Vagina (tissue), 2 donors: ENCODE measurements at places on chromosomes 16 and 17.

- H3K4me1 ChIP-seq: peaks cover 16% of the 10 kb centered on the region
- H3K27ac ChIP-seq: peak overlapping the region; percentile 88
- no peaks in the 10 kb centered on the region for H3K36me3 ChIP-seq
- no peaks in the 10 kb centered on the region for H3K27me3 ChIP-seq
- no peak overlapping the region for H3K4me3 ChIP-seq
- no peak for DNase-seq
These were observed 33.9 kb upstream of the CDRT4 start for GRCh38 chr17:15501282-15501681.

DNA sequence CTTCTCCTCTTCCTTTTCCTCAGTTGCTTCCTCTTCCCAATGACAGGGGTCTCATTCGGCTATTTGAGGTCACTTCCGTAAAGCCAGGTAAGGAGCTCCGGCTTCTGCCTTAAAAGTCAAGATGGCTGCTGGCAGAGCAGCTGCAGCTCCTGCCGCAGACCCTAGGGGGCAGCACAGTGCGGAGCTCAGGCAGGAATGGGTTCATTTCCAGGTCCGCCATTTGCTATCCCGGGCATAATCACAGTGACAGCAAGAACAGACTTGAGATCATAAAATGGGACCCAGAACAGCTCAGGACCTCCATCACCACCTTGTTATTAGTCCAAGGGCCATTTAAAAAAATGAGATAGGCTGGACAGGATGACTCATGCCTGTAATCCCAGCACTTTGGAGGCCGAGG lies 199.5 kb downstream of the ZNF18 start:
- H3K4me1 ChIP-seq: no peaks in the 10 kb centered on the region
- H3K36me3 ChIP-seq: no peaks in the 10 kb centered on the region
- no peak overlapping the region for H3K27ac ChIP-seq
- DNase-seq: no peak
- no peaks in the 10 kb centered on the region for H3K27me3 ChIP-seq

DNA sequence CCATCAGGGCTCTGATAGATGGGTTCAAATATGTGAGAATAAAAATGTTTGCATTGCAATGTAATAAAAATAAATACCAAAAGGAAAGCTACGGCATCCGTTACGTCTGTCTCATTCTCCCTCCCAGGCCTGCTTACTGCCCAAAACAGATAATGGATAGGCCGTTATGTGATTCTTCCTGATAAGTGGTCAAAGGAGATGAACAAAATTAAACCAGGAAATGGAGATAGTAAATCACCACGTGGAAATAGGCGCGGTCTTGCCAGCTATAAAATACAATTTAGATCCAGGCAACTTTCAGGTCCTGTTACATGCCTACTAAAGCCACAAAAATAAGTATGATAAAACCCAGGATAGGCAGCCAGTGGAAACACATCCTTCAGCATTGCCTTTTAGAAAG lies 49.5 kb upstream of the CCL1 start:
- H3K4me1 ChIP-seq: no peaks in the 10 kb centered on the region
- H3K36me3 ChIP-seq: no peaks in the 10 kb centered on the region
- H3K27me3 ChIP-seq: no peaks in the 10 kb centered on the region

DNA sequence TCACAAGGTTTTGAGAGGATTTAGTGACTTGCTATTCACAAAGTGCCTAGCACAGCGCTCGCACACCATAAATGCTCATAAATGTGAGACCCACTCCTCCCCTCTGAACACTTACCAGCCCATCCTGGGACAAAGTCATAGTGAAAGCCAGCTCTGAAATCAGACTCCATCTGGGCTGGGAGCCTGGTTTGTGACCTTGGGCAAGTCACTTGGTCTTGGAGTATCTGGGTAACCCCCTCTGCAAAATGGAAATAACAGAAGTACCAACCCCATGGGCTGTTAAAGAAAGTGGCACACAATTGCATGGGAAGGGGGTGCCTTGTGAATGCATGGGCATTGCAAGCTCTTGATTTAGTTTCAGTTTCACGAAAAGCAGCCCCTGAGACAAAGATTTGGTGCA lies 104.7 kb upstream of the CDH5 start:
- H3K4me1 ChIP-seq: peaks cover 36% of the 10 kb centered on the region
- peak; percentile 43 for DNase-seq
- H3K27ac ChIP-seq: no peak overlapping the region
- no peaks in the 10 kb centered on the region for H3K27me3 ChIP-seq
- H3K36me3 ChIP-seq: no peaks in the 10 kb centered on the region
- H3K4me3 ChIP-seq: no peak overlapping the region

DNA sequence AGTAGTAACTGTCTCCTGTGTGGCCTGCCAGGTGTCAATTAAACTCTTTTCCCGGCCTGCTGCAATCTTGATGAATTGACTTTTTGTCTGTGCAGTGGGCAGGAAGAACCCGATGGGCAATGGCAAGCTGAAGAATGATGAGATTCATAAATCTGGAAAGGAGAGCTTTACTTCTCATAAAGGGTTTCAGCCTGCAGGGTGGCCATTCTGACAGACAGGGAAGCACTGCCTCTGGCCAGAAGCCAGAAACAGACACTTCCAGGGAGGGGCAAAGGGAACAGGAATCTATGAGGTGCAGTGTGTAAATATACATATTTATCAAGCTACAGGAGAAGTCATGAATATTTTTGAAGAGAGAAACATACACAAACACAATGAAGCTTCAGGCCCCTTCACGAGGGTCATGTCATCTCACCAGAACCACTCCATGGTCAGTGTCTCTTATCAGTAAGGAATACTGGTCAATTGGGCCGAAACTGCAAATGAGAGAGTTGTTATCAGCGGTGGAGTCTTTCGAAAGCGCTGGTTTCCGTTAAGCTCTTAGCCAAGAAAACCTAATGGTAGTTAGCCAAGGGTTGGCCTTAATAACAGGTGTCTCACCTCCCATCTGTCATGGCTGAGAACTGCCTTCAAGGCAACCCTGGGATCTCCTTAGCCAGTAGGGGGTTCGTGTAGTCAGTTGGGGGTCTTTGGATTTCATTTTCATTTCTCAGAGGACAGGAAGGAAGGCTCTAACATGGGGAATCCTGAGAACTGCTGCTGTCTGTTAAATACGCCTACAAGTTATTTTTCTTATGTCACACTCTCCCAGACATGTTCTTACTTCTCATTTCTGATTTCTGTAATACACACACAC lies 1.2 kb upstream of the NARF start:
- no peaks in the 10 kb centered on the region for H3K27me3 ChIP-seq
- peak overlapping the region; percentile 56 for H3K4me3 ChIP-seq
- H3K36me3 ChIP-seq: no peaks in the 10 kb centered on the region
- H3K27ac ChIP-seq: peak overlapping the region; percentile 100
- peak; percentile 87 for DNase-seq

DNA sequence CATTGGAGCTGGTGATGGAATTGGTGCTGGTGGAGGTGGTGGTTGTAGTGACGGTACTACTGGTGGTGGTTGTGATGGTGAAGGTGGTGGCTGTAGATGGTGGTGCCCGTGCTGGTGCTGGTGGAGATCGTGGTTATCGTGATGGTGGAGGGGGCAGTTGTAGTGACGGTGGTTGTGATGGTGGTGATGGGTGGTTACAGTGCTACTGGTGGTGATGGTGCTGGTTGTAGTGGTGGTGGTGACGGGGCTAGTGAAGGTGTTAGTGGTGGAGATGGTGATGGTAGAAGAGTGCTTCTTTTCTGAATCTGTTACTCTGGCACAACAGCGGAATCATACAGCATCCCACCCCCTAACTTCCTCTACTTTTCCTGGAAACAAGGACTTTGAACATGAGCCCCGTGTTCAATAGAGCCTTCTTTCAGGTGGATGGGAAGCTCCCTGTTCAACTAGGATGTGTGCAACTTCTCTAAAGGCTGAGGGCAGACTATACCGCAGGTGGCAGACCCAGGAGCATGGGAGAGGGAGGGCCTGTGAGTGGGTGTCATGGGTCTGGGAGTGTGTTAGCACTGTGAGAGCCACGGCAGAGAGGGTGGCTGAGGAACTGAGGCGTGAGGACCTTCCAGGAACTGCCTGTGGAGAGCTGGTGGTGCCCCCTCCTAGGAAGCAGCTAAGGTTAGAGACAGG lies 8.2 kb downstream of the TBX21 start:
- H3K4me1 ChIP-seq: no peaks in the 10 kb centered on the region
- no peaks in the 10 kb centered on the region for H3K36me3 ChIP-seq
- H3K27me3 ChIP-seq: no peaks in the 10 kb centered on the region
- H3K4me3 ChIP-seq: no peak overlapping the region
- no peak overlapping the region for H3K27ac ChIP-seq
- DNase-seq: no peak

DNA sequence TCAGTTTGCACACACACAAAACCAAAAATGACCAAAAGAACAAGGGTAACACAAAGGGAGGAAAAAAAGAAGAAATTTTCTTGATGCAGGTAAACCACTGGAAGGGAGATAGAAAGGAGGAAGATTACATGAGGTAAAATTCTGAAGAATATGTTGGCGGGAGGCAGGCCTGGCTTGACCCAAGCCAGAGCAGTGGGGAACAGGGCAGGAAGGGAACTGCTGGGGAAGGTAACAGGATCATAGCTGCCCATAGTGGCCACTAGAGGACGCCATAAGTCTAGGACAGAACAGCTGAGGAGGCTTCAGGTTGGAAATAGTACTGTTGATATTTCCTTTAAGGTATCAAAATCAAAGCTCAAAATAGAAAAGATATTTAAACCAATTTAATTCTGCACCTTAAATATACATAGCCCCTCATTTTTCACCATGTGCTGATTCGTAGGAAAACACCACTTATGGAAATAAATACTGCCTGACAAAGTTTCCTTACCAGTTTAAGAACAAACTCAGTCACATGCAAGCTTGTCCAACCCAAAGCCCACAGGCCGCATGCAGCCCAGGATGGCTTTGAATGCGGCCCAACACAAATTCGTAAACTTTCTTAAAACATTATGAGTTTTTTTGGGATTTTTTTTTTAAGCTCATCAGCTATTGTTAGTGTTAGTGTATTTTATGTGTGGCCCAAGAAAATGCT lies 15.5 kb downstream of the VPS35 start:
- no peak overlapping the region for H3K4me3 ChIP-seq
- peaks cover 4% of the 10 kb centered on the region for H3K36me3 ChIP-seq
- no peaks in the 10 kb centered on the region for H3K27me3 ChIP-seq
- no peak overlapping the region for H3K27ac ChIP-seq
- no peak for DNase-seq
- H3K4me1 ChIP-seq: no peaks in the 10 kb centered on the region

GRCh38 chr16:79847101-79847500 lies 246.6 kb upstream of the MAF start:
- H3K4me3 ChIP-seq: no peak overlapping the region
- no peaks in the 10 kb centered on the region for H3K36me3 ChIP-seq
- H3K4me1 ChIP-seq: peaks cover 41% of the 10 kb centered on the region
- no peak for DNase-seq
- H3K27ac ChIP-seq: no peak overlapping the region

DNA sequence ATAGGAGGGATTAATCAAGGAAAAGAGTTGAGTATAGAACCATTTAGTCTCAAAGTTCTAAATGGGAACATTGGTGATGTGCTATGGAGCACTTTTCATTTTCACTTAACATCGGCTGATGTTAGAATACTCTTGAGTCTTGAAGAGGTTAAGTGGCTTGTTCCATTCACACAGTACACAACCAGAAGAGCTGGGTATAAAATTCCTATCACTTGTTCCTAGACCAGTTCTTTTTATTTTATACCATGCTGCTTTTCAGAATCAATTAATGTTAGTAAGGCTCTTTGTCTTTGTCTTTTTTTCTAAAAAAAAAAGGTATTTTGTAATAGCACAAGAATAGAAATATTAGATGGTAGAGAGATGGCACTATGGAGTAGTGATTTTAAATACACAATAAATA lies 1.7 kb upstream of the KRTAP1-1 start:
- no peaks in the 10 kb centered on the region for H3K4me1 ChIP-seq
- no peaks in the 10 kb centered on the region for H3K36me3 ChIP-seq
- H3K27me3 ChIP-seq: no peaks in the 10 kb centered on the region
- H3K4me3 ChIP-seq: no peak overlapping the region
- no peak for DNase-seq

DNA sequence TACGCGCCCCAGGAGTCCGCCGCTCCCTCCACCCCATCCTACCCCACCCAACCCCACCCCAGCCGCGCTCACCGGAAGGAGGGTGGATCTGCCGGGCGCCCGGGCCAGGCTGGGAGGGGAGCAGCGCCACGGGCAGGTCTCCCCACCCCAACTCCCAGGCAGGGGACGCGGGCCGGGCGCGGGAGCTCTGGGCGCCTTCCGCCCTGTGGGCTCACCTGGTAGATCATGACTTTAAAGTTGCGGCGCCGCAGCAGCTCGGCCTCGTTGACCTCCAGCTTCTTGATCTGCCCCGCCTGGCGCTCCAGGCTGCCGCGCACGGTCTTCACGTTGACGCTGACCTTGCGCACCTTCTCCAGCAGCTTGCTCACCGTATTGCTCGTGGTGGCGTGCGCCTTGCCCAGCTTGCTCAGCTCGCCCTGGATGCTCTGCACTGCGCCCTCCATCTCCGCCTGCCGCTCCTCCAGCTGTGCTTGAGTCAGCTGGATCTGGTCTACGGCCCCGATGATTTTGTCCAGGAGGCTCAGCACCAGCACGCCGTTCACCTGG lies 571 bp downstream of the CAVIN1 start:
- no peaks in the 10 kb centered on the region for H3K36me3 ChIP-seq
- no peak for DNase-seq
- H3K27me3 ChIP-seq: no peaks in the 10 kb centered on the region
- H3K4me3 ChIP-seq: peak overlapping the region; percentile 93
- peaks cover 53% of the 10 kb centered on the region for H3K4me1 ChIP-seq

DNA sequence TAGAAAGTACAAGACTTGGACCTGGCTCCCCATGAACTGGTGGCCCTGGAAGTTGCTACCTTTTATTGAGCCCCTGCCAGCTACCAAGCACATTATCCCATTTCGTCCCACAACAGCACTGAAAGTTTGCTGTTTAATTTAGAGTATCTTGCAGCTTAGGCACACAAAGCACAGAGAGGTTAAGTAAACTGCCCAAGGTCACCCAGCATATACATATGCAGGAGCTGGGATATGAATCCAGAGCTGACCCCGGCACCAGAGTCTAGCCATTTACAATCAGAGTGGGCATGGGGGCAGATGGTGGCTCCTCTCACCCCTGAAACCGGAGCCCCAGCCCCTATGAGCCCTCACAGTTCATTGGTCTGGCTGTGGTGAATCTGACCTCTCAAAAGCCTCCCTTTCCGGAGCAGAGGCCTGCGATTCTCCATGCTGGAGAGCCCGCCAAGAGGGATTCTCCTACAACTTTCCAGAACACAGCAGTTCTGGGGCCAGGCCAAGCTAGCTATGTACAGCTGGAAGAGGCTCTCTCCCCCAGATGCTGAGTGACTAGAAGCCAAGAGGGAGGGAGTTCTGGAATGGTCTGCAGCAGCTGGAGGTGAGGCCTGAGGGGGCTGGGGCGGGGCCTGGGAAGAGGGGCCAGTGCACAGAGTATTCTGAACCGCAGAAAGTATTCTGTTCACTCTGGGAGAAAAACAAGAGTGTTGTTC lies 58.3 kb downstream of the SREBF1 start:
- no peaks in the 10 kb centered on the region for H3K27me3 ChIP-seq
- H3K27ac ChIP-seq: peak overlapping the region; percentile 97
- no peak for DNase-seq
- H3K4me3 ChIP-seq: no peak overlapping the region
- no peaks in the 10 kb centered on the region for H3K36me3 ChIP-seq
- peaks cover 73% of the 10 kb centered on the region for H3K4me1 ChIP-seq

- no peak overlapping the region for H3K4me3 ChIP-seq
- no peaks in the 10 kb centered on the region for H3K27me3 ChIP-seq
- H3K36me3 ChIP-seq: no peaks in the 10 kb centered on the region
These were observed 14.8 kb upstream of the CNEP1R1 start for GRCh38 chr16:50010212-50010611.
